SK-MEL-5 (cell line): ENCODE measurements at places on chromosomes 3 and 15.

DNA sequence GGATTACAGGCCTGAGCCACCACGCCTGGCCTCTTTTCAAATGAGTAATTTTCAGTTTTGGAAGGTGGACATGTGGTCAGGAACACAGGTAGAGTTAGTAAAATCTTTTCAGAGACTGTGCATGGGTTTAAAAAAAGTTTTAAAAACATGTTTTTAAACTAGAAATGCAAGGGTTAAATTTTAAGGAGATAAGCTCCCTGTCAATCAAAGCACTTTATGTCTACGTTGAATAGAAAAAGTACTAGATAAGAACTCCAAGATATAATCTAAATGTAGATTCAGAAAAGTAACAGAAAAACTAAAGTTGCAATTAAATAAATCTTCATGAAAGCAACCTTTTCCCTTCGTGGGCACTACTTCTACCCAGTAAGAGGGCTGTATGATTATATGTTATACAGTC, 131.7 kb downstream of the CLASP2 start:
- DNase-seq = no peak

- DNase-seq = no peak
These were observed 1138.3 kb downstream of the ROBO1 start for GRCh38 chr3:78629544-78629943.

GRCh38 chr15:96363707-96364106, 33.2 kb downstream of the NR2F2 start:
- DNase-seq = no peak

DNA sequence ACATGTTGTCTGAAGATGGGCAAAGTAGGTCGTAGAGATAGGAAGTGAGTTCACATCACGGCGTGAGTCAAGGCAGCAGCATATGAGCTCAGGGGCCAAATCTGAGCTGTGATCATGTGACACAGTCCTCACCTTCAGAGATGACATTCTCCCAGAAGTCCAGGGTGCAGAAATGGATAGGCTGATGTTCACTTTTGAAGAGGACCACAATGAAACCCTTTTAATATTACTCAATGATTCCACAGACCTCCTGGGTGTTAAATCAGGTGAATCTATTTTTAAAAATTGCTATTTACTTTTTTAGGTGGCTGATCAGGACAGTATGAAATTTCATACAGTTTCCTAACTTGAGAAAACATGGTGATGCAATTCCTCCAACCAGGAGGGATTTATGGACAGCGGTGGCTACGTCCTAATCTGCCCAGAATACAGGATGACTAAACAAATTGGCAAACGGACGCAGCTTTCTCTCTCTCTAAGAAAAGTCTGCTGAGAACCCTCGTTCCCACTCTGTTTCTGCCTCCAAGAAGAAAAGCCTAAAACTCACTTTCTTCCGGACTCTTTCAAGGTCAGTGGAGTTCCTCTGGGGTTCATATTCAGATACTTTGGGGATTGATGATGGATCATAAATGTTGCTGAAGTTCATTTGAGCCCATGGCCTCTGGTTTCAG, 34.4 kb downstream of the B3GNT5 start:
- no peak for DNase-seq

- no peak for DNase-seq
These were observed 386.4 kb downstream of the ZBTB20 start for GRCh38 chr3:114760679-114761078.

DNA sequence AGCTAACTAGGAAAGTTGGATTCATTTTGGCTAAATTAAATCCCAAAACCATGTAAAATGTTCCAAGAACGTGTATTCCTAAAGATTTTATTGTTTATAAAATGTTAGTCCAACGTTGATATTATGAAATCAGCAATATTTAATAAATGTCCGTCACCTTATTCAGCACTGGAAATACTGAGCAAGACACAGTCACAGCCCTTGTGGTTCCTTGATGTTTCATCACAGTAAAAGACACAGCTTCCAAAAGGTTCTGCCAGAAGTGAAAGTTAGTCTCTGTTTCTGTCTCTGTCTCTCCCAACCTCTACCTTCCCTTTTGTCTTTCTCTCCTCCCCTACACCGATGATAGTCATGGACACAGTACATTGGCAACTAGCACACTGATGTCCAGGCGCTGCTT, 82.2 kb upstream of the BOC start:
- DNase-seq = no peak

- DNase-seq = no peak
These were observed 366.7 kb upstream of the ROBO2 start for GRCh38 chr3:76673171-76673570.
